Naive thymus-derived CD8-positive, alpha-beta T cell (primary cell): ENCODE measurements at places on chromosomes 7 and 10. TPM values are rescaled to one million over a fixed set of nuclear protein-coding genes. Genes with fewer than 3 reads are reported as not detected.

SCART1 gene
- polyA plus RNA-seq: not detected

CHAT gene
- polyA plus RNA-seq: not detected

CDHR3 gene
- 1.4 TPM for polyA plus RNA-seq

SPDYE3 gene
- polyA plus RNA-seq: 4.8 TPM

AQP1 gene
- polyA plus RNA-seq: not detected

SUGCT gene
- polyA plus RNA-seq: 1.6 TPM

CYREN gene
- 55.5 TPM for polyA plus RNA-seq

SLC13A1 gene
- not detected for polyA plus RNA-seq

INMT gene
- not detected for polyA plus RNA-seq

CLCN1 gene
- polyA plus RNA-seq: not detected

NUTM2A gene
- polyA plus RNA-seq: 0.07 TPM

DNAJC9 gene
- polyA plus RNA-seq: 27.6 TPM

ADAP1 gene
- polyA plus RNA-seq: 7.6 TPM

ZNF485 gene
- 4.5 TPM for polyA plus RNA-seq

ZNF467 gene
- 4.4 TPM for polyA plus RNA-seq

GPR26 gene
- polyA plus RNA-seq: not detected

LIPJ gene
- not detected for polyA plus RNA-seq

HYAL4 gene
- not detected for polyA plus RNA-seq

EPHA1 gene
- 37.1 TPM for polyA plus RNA-seq

DLG5 gene
- polyA plus RNA-seq: 0.04 TPM

CCZ1B gene
- 29.2 TPM for polyA plus RNA-seq

CYP3A5 gene
- polyA plus RNA-seq: 0.41 TPM

ABCA13 gene
- polyA plus RNA-seq: not detected

RTKN2 gene
- 0.28 TPM for polyA plus RNA-seq
